ENCODE measurements at places on chromosomes 6 and 20.

DNA sequence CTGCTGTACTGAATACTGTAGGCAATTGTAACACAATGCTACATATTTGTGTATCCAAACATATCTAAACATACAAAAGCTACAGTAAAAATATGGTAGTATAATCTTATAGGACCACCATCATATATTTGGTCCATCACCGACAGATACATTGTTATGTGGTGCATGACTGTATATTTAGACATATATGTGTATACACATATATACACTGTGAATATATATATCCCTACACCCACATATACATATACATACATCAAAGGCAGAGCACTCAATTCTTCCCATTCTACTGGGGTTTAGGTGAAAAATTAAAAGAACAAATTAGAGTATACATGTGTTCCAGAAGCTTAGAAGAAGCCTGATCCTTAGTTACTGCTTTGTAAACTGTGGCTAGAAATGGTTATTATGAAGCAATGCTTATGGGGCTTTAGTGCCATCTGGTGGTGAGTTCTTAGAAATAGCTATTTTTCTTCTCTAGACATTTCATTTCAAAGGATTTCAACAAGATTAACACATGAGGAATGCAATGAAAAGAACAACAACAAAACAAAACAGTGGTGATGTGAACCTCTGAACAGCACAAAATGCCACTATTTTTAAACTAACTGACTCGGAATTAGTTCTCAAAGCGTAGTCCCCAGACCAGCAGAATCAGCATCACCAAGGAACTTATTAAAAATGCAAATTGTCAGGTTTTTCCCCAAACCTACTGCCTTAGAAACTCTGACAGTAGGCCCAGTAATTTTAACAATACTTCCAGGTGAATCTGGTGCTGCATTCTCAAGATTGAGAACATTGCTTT is 38.0 kb downstream of the PKHD1 start:
- DNase-seq = peak; percentile 2

- DNase-seq = no peak
Measured at GRCh38 chr20:10129749-10130148, 88.9 kb upstream of the SNAP25 start.

- DNase-seq = no peak
Measured at GRCh38 chr20:11585752-11586352, 331.8 kb upstream of the BTBD3 start.

GRCh38 chr6:48664826-48665225 is 553.8 kb upstream of the PTCHD4 start:
- no peak for DNase-seq

DNA sequence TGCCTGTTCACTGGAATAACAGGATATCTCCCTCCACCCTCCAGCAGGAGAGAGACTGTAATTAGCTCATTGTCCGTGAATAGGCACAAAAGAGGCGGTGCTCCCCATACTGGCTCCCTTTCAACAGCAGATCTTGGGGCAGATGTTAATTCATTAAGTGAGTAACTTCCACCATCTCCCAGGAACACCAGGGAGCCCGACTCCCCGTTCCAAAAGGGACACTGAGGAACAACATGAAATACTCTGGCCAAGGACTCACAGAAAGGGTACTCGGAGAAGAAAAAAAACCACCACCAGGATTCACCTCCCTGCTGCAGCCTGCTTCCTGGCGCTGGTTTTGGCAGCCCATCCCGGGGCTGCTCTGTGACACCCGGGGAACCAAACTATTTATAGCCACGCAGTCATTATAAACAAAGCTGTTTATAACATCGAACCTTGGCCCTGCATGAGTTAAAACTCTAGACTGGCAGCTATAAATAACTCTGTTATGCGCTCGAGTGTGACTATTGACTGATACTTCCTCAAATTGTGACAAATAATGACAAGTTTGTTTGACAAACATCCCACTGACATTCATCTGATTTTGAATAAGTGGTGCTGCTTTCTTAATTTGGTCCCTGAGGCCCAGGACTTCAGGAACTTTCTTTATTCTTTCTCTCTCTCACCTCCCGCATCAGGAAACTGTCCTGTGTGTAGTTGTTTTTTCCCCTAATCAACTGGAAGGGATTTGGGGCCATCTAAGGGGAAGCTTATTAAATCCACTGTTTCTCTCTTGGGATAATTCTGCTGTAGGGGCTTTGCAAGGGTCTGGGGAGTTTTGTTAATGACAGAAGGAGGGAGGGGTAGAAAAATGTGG is 521.6 kb downstream of the CD83 start:
- no peak for DNase-seq

DNA sequence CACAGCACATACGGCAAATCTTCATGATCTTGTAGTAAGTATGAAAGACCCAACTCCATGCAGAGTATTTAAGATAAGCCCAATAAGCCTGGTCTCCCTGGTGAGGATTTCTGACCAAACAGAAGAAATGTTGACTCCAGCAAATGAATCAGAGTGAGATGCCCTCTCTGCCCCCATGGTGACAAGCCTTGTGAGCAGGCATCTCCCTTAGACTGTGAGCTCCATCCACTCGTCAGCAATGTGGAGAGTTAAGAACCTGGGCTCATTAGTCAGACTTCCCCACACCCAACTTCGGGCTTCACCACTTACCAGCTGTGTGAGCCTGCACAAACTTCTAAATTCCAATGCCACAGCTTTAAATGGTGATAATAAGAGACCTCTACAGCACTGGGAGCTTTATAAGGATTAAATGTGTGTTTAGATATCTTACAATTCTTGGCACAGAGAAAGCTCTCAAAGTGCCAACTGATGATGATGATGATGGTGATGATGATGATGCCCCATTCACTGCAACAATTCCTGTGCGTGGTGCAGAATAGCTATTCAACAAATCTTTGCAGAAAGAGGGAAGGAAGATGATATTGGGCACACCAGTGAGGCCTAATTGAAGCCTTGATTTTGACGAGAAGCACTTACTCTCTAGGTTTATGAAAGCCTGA is 253.4 kb upstream of the TAB2 start:
- no peak for DNase-seq

GRCh38 chr6:98498144-98498775 is 336.1 kb upstream of the POU3F2 start:
- DNase-seq = no peak

GRCh38 chr6:30357678-30358540 is 13.0 kb downstream of the RPP21 start:
- peak; percentile 48 for DNase-seq

DNA sequence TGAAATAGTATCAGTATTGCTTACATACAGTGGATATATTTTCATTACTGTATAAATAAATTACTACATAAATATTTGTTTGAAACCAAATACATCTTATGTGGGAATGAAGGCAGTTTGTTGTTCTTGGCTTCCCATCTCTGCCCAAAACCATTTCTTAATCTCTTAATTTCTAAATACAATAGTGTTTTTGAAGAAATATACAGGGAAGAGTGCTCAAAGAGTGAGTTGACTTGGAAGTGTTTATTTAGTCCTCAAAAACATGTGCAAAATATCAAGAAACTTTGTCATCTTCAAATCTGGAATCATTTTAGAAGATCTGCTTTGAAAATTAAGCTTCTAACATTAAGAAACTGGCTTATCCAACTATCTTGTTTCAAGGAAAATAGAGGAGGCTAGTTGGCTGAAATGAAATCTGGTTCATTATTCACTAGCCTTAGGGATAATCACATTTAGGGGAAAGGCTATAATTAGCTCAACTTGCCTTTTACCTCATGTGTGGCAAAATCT is 259.8 kb upstream of the FLRT3 start:
- no peak for DNase-seq

DNA sequence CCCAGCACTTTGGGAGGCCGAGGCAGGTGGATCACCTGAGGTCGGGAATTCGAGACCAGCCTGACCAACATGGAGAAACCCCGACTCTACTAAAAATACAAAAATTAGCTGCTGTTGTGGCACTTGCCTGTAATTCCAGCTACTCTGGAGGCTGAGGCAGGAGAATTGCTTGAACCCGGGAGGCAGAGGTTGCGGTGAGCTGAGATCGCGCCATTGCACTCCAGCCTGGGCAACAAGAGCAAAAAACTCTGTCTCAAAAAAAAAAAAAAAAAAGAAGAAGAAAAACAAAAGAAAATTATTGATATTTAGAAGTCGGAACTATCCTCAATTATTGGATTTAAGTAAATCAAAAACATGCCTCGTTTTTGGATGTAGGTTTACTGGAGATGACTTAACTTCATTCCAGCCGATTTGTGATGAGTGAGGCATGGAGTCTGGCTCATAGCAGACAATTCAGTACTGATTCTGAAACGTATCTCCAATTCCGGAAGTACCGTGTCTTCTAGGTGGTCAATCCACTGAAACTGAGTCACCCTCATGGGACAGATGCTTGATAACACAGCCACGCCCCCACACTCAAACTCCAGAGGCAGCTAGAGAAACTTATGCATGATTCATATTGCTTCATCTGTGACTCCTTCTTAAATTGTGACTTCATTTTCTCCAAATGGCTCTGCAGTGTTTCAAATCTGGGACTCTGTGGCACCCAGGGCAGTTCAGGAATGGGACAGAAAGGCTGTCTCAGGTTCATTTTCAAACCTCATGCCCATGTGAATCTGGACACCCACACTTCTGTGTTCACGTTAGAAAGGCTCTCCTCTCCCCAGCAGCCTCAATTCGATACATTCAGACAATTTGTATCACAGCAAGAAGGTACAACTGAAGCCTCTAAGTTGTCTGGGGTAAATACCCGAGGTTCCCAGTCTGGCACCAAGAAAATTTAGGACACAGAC is 110.4 kb upstream of the ARMC2 start:
- DNase-seq = no peak

DNA sequence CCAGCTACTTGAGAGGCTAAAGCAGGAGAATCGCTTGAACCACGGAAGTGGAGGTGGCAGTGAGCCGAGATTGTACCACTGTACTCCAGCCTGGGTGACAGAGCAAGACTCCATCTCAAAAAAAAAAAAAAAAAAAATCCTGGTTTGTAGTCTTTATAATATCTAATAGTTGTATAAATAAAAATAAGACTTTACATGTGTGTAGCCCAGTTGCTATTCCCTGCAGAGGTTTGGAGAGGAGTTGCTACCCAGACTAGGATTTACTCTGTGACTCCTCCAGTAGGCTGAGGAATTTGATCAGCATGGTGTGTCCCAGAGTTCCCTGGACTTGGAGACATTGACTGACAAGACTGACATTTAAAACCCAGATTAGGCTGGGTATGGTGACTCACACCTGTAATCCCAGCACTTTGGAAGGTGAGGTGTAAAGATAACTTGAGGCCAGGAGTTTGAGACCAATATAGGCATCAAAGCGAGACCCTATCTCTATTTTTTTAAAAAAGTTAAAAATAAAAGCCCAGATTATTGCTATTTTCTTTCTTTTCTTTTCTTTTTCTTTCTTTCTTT is 10.2 kb downstream of the CHMP4B start:
- no peak for DNase-seq

DNA sequence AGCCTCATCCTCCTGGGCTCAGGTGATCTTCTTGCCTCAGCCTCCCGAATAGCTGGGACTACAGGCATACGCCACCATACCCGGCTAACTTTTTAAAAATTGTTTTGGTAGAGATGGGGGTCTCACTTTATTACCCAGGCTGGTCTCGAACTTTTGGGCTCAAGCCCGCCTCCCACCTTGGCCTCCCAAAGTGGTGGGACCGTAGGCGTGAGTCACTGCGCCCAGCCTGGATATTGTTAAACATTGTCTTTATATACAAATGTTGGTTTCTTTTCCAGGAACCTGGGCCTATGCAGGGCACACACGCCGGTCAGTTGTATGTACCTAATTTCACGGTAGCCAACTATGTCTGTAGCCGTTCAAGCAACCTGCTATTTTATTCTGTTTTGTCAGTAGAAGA is 60.1 kb downstream of the SYNJ2 start:
- no peak for DNase-seq

DNA sequence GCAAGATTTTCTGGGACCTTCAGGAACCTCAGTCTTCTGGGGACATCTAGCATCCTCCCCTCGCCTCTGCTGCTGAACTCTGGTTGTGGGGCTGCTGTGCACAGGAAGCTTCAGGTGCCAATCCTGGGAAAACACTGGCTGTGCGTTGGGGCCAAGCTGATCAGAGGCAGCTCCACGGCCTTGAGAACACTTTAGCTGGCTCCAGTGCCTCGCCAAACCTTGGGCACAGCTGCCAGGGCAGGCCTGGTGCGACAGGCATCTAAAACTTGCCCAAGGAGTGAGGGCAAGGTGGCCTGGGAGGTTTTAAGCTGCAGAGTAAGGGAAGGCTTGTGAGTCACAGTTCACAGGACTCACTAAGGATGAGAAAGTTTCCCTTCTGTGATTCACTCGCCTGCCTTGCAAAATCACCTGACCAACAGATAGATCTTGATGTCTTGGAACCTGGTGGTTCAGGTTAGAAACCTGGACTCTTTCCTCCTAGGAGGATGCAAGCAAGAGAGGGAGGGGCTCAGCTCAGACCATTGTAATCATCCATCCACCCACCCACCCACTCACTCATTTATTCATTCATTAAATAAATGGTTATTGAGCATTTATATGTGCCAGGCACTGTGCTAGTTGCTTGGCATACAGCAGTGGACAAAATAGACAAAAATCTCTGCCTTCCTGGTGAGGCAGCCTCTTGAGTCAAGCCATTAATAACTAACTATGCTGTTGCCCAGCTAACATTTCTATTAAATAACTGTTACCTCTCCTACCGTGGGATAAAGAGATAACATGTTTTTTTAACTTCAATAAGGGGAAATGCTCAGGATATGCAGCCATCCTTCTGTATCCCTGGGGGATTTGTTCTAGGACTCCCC is 2.5 kb upstream of the SPATS1 start:
- DNase-seq = no peak

DNA sequence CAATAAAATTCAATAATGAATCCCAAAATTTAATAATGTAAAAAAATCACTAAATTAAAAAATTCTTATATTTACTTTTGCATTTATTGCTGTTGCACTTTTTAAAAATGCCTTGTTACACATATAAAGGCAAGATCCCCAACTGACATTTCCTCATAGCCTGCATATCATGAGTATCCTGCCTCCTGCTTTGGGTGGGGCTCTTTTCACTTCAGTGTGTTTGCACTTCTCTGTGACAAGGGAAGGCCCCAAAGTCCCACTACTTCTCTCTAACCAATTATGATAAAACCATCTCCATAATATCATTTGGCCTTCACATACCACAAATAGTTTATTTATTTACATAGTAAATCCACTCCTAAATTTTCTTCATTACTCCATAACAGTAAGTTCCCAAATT is 446.1 kb upstream of the MARCKS start:
- no peak for DNase-seq

DNA sequence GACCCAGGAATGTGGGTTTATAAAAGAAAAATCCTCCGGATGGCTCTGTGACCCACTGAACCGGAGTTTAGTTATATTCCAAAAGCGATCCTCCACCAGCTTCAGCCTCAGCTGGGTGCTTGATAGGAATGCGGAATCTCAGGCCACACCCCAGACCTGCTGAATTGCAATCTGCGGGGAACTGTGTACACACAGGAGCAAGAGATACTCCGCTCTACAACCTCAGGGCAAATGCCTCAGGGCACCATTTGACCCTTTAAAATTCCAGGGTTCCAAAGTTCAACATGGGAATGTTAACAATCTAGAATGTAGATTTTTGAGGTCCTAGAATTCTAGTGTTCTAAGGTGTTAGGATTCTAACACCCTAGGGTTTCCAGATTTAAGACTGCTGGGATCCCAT is 10.8 kb downstream of the BPIFA2 start:
- no peak for DNase-seq
